ENCODE measurements at places on chromosomes 7 and 10.

GRCh38 chr7:158407581-158408317 lies 179.9 kb downstream of the PTPRN2 start:
- no peak for DNase-seq

DNA sequence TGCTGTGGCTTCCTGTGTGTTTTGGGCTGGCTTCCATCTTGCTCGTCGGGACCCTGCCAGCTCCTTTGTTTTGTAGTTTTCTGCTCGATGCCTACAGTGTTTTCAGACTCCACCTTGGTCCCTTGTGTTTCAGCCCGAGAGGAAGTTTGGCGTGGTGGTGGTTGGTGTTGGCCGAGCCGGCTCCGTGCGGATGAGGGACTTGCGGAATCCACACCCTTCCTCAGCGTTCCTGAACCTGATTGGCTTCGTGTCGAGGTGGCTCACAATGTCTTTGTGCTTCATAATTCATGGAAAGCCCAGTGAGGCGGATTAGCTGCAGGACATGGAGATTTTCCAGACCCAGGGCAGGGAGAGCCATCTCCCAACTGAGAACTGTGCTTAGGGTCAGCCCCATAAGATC lies 29.3 kb downstream of the BLVRA start:
- no peak for DNase-seq

DNA sequence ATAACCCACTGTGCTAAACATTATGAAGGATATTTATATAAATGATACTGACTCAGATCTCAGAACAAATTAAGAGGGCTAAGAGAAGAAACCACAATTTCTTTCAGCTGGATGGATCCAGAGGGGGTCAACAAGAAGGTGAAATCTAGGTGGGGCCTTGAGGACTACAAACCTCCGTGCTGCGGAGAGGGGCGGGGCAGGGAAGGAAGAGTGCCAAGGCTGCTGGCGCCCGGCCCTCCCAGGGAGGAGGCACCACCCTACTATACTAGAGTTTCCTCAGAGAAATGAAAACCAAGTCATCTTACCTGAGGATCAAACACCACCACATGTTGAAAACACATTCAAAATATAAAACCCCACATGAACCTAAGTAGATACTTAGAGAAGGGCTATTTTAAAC lies 29.3 kb upstream of the CRYGN start:
- no peak for DNase-seq

DNA sequence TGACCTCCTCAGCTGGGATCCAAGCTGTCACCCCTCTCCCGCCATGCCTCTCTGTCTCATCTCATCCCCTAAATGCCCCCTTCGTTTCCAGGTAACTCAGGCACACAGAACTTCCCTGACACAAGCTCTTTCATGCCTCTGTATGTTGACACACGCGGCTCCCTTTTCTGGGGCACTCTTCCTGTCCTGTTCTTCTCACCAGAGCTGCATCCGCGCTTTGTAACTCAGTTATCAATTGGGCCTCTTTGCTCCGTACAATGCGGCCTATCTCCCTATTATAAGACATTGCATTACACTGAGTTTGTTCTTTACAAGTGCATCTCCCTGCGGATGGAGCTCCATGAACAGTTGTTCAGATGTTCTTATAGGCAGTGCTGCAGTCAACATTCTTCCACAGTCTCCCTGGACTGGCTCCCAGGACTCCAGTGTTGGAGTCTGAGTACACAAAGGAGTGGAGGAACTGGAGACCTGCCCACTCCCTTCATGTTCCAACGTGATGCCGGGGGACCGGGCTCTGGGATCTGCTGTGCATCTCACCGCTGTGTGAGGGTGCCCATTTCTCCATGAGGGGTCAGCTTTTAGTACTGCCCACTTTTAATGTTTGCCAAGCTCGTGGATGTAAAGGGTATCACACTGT lies 56.9 kb upstream of the TNS3 start:
- DNase-seq: no peak

- DNase-seq: no peak
These were observed 1.7 kb upstream of the ZNF853 start for GRCh38 chr7:6613706-6614105.

GRCh38 chr7:36308031-36308430 lies 81.6 kb upstream of the ANLN start:
- no peak for DNase-seq

DNA sequence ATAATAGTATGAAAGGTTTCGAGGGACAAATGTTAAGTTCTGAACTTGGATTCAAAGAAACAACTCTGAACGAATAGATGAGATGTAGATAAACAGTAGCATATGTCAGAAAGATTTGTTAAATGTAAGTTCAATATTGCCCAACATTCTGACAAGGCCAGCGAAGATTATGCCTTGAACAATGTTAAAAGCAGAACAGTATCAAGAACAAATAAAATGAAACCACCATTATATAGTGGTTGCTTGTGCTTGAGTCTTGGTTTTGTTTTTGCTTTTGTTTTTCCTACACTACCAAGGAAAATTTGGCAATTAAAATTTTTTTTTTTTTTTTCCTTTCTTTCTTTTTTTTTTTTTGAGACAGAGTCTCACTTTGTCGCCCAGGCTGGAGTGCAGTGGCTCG lies 66.4 kb downstream of the PLXDC2 start:
- no peak for DNase-seq

- no peak for DNase-seq
These were observed 36.5 kb downstream of the DDIT4 start for GRCh38 chr10:72310241-72310633.

GRCh38 chr7:1865571-1866255 lies 195.6 kb downstream of the ELFN1 start:
- no peak for DNase-seq

GRCh38 chr10:58608826-58609531 lies 96.3 kb downstream of the BICC1 start:
- DNase-seq: no peak

GRCh38 chr10:2913474-2913873 lies 153.9 kb upstream of the PFKP start:
- DNase-seq: no peak

GRCh38 chr7:4798706-4799235 lies 23.3 kb downstream of the AP5Z1 start:
- DNase-seq: no peak

GRCh38 chr7:121544726-121545125 lies 148.6 kb upstream of the FAM3C start:
- no peak for DNase-seq

- DNase-seq: no peak
These were observed 135.0 kb downstream of the SEMA3C start for GRCh38 chr7:80783678-80784327.

DNA sequence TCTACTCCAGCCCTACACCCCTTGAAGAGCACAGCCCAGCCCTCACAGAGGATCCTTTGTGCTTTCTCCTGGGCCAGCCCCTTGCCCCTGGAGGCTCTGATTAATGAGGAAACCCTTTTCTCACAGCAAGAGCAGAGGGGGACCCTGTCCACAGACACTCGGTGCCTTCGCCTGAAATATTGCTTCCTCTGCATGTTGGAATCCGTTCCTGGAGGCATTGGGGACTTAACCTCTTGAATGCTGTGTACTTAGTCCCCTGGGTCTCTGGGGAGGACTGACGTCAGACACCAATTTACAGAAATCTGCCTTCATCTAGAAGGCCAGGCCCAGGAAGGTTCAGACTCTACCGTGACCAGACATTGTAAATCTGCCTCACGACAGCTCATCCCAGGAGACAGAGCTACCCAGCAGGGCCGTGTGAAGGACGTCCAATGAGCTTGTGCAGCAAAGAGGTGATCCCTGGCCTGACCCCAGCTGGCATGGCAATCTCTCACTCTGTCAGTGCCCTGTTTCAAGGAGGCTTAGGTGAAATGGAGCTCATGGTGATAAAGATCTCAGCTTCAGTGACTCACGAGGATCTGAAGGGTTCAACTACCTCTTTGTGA lies 8.1 kb upstream of the TMEM72 start:
- no peak for DNase-seq

DNA sequence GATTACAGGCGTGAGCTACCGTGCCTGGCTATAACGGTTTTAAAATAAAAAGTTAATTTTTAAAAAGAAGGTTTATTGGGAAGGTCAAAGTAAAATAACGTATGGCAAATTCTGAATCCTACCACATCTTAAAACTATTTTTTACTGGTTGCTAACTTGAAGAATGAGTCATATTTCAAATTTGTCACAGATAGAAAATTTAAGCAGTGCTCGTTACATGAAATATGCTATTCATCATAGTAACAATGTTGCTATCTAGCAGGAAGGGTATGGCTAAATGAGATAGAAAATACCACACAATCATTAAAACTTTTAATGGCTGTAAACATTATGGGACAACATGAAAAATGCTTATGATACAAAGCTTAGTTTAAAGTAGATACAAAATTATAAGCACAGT lies 500.5 kb downstream of the PHTF2 start:
- DNase-seq: no peak

Measured in caudate nucleus (tissue), 63 donors.